ENCODE measurements at places on chromosomes 6 and 20. TPM values are rescaled to one million over a fixed set of nuclear protein-coding genes. Genes with fewer than 3 reads are reported as not detected.

GRCh38 chr6:3233321-3233720 is 5.9 kb upstream of the TUBB2B start:
- DNase-seq: no peak

DNA sequence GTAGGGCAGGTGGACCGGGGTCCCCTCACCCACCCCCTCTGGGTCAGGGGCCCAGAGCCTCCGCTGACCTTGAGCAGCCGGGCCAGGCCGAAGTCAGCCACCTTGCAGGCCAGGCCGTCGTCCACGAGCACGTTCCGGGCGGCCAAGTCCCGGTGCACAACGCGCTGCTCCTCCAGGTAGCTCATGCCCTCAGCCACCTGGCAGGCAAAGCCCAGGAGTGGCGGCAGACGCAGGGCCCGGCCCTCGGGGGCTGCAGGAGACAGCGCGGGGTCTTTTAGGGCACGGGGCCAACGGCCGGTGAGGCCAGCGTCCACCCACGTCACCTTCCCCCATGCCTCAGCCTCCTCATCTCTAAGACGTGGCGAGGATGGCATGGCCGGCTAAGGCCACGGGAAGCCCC is 4.2 kb upstream of the PTK6 start:
- DNase-seq: no peak

- DNase-seq: no peak
Observed at GRCh38 chr20:35886537-35886936, 67.8 kb downstream of the SCAND1 start.

DNA sequence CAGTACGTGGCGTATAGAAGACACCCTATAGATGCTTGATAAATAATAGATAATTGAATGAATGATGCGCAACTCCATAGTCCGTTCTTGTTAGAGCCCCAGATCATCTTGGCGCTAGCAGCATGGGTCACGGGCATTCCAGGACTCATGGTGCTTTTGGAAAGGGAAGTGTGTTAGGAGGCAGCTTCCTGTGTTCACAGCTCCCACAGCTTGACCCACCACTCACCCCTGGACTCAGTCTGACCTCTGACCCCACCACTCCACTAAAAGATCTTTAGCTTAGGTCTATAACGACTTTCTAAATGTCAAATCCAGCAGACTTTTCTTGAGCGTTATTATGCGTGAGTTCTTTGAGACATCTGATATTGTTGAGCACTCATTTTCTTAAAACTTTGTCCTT is 35.8 kb upstream of the KIF16B start:
- DNase-seq: no peak

DNA sequence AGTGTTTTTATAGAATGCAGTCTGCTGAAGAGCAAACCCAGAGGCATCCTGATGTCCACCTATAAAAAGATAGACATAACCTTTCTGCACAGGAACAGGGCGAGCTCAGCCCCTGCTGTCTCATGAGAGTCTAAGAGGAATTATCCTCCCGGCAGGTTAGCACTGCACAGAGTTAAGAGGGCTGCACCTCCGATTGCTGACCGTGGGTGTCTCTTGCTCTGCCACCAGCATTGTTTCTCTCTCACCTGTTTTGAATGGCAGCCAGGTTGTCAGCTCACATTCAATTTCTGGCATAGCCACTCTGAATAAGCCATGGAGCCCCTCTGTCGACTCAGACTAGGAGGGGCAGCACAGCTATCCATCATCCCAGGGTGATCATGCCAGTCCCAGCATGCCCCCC is 211.2 kb downstream of the PHACTR1 start:
- DNase-seq: no peak

The FNDC1 gene
- 7.6 TPM for polyA plus RNA-seq

The POU5F1 gene
- polyA plus RNA-seq: 2.0 TPM

DNA sequence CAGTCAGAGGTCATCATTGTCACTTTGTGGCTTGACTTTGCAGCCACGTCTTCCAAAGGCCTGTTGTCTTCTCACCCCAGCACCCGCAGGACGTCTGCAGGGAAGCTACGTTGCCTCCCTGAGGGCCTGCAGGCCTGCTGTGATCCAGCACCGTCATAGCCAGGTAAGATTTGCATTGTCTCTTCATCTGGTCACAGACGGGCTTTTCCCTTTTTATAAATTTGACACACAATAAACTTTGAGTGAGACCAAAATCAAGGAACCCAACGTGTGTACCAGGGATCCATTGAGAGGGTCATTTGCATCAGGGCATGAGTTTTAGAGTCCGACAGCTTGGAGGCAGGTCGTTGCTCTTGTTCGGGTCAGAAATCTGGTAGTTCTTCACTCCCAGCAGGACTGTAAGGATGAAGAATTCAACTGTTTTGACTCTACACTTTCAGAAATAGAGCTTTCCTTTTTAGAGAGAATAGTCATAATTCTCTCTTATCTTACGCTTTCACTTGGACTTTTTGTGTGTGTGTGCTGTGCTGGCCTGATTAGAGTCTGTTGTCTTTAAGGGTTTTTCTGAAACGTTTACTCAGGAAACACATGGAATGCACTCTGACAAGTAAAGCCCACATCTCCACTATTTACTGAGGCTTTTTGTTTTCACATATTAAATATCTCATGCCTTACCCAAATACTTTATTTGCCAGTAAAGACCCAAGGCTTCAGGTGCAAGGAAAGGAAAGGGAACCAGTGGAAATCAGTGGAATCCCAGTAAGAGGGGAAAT is 177.2 kb upstream of the TAB2 start:
- DNase-seq: peak; percentile 54

DNA sequence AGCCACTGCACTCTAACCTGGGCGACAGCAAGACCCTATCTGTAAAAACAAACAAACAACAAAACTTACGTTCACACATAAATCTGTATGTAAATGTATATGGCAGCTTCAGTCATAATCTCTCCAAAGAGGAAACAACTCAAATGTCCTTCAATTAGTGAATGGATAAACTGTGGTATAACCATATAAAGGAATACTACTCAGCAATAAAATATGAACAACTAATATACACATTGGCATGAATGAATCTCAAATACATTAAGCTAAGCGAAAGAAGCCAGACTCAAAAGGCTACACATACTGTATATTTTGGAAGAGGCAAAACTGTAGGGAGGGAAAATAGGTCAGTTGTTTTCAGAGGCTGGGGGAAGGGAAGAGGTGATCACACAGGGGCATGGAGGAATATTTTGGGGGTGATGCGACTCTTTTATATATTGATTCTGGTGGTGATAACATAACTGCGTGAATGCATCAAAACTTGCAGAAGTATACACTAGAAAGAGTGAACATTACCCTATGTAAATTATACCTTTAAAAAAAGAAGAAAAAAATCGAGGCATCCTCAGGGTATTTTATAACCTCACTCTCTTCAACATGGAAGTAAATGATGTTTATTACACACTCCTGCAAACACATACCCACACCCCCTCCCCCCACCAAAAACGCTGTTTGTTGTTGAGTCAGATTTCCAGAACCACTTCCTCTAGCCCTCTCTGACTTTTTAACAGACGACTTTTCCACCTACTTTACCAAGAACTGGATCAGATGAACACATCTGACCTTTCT is 115.2 kb upstream of the RNF24 start:
- no peak for DNase-seq

The RAB23 gene
- polyA plus RNA-seq: 26.3 TPM

DNA sequence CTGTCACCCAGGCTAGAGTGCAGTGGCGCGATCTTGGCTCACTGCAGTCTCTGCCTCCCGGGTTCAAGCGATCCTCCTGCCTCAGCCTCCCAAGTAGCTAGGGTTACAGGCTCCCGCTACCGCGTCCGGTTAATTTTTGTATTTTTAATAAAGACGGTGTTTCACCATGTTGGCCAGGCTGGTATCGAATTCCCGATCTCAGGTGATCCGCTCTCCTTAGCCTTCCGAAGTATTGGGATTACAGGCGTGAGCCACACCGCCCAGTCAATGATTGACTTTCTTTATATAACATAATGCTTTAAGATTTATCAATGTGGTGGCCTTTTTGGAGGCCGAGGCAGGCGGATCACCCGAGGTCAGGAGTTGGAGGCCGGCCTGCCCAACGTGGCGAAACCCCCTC is 7.8 kb upstream of the ABT1 start:
- no peak for DNase-seq

DNA sequence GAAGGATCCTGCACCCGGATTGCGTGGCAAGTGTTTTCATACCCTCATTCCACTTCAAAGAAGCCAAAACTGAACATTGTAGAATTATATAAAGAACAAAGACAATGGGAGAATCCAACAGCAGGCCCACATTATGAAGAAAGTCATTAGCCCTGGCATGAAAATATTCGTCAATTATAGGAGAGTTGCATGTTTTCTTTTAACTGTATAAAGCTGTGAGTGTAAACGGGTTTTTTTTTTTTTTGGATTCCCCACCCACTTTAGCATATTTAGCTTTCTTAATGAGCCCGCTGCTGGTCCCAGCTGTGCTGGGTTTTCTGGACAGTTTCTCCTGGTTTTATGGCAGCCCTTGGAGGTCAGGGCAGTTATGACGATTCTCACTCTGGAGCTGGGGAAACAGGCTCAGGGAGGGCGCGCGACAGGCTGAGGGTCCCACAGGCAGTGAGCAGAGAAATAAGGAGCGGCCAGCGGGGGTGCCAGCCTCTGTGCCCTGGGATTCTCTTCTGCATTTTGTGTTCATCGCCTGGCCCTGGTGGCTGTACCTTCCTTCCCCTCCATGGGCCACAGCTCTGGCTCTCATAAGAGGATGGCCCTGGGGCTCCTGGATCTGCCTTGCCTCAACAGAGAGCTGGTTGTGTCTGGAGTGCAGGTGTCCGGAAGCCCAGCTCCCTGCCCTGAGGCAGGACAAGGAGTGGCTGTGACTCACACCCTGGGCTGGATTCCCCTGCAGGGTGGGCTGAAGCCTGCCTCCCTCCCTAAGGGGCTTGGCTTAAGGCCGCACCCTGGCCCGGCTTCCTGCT is 24.1 kb upstream of the SULF2 start:
- DNase-seq: no peak

DNA sequence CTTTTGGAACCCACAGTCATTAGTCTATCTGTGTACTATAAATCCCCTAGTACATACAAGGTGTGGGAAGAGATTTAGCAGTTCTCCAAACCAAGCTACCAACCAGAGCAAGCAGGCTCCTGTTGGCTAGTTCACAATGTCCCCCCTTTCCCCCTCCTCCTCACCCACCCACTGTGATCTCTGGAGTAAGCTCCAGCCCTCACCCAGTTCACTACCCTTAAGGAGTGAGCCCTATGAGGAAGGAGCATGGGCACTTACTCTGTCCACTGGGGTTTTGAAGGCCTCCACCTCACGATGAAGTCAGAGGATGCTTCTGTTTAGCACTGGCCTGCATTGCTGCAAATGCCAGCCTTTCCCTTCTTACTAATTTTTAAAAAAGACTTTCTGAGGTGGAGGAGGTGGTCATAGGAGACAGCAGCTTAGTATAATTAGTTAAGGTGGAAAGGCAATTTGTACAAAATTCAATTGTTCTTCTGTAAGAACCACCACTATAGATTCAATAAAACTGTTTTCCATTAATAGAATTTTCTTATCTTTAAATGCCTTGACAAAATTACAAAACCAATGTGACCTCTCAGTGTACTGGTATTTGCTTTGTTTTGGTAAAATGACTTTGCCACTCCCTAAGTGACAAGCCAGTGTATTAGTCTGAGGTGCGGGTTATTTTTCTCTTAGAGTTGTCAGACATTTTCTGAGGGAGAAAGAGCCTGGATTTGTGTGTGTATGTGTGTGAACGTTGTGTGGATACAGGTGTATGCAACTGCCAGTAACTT is 86.2 kb downstream of the TULP4 start:
- no peak for DNase-seq

DNA sequence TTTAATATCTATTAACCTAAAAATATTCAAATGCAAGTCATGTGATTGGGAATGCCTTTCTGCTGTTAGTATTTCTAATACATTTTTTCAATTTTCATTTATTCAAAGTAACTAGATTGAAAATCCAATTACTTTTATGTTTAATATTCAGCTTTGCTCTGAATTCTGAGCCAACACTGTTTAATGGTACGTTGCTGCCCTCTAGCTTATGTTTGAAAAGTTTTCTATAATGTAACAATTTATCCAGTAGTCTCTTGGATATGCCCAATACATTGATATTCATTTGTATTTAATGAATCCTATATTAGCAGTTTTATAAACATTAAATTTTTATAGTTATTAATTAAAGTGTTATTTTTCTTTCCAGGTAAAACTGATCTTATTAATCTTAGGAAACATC is 47.4 kb downstream of the LGSN start:
- DNase-seq: peak; percentile 49

- DNase-seq: no peak
Observed at GRCh38 chr6:20652299-20653084, 118.2 kb downstream of the CDKAL1 start.

The GNAS-AS1 gene
- polyA plus RNA-seq: 0.74 TPM

GRCh38 chr6:125444006-125444923 is 142.5 kb upstream of the HDDC2 start:
- peak; percentile 48 for DNase-seq

The ARHGAP18 gene
- 72.1 TPM for polyA plus RNA-seq

The IFNGR1 gene
- 71.3 TPM for polyA plus RNA-seq

The ASIP gene
- not detected for polyA plus RNA-seq

DNA sequence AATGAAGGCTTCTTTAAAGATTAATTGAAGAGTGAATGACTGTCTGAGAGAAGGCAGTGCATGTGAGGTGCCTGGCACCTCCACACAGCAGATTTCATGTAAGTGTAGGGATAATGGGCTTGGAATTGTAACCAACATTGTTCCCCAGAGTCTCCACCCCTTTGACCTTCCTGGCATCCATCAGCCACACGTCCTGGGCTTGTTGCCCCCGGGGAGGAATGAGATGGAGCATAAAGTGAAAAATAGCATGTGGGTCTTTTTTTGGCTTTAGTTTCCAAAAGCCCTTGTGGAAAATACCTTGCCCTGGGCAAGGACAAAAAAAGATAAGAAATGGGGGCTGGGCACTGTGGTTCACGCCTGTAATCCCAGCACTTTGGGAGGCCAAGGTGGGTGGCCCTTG is 242.2 kb upstream of the ECI2 start:
- no peak for DNase-seq

The CCDC28A gene
- polyA plus RNA-seq: 18.4 TPM

GRCh38 chr20:58868795-58869194 is 16.3 kb downstream of the GNAS start:
- DNase-seq: no peak

GRCh38 chr20:43983359-43983758 is 68.7 kb downstream of the TOX2 start:
- no peak for DNase-seq

Measured in left lung (tissue), 14 donors.